ENCODE measurements at places on chromosomes 6 and 20.
A peak's percentile ranks its signal among the peaks of the same experiment; 100 is the strongest.

- DNase-seq, result no peak
Observed at GRCh38 chr6:112335736-112336135, 11.4 kb upstream of the RFPL4B start.

GRCh38 chr6:112806163-112806865 lies 459.2 kb downstream of the RFPL4B start:
- no peak for DNase-seq

DNA sequence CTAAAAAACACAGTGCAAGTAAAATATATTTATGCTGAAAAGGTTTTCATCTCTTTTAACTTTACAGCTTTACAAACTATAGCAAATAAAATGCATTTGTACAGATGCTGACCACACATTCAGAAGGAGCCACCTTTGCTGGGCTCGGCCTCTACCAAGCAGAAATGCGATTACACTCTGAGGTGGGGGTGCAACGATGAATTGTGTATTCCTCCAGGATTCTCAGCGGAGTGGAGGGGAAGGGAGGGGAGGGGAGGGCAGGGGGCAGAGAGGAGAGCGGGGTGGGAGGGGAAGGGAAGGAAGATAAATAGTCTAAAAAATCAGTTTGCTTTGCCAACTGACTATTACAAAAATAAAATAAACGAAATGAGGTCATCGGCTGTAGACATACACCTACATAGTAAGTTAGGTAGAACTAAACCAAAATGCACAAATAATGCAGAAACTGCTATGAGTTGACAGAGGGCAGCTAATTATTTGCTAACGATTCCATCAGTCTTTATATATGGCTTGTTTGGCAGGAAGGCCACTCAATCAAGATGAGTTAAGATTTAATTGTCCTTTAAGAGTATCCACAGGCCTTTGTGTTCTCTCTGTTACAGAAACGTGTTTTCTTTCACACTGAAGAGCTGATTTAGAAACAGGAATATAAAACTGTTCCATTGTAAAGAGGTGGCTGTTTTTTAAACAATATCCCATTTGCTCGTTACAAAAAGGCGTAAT lies 90.1 kb downstream of the TAF4 start:
- DNase-seq, result no peak

GRCh38 chr6:34957231-34957783 lies 68.3 kb downstream of the ANKS1A start:
- no peak for DNase-seq

GRCh38 chr6:67391955-67392354 lies 1243.1 kb upstream of the ADGRB3 start:
- no peak for DNase-seq

DNA sequence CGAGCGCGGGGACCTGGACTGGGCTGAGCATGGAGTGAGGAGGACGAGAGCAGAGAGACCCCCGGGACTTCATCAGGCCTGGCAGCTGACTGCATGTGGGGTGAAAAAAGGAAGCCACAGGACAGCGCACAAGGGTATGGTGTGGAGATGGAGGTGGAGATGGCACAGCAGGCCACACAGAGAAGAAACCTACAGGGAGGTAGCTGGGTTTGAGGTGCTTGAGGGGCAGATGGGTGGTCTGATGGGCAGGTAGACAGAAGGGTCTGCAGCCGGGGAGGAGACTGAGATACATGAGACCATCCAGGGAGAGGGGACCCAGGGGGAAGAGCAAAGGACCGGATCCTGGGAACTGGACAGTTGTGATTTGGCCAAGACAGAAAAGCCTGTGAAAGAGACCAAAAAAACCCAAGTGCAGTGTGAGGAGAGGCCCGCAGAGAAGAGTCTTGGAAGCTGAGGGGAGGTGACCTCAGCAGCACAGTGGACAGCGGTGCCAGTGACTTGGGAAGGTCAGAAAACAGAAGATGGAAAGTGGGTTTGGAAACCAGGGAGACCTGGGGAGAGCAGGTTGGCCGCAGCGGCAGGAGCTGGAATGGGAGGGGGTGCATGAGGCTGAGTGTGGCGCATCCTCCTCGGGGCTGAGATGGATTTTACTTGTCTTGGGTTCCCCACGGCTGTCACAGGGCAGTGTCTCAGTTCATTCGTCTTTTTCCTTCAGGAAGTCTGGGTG lies 5.5 kb downstream of the HLA-DPB1 start:
- DNase-seq, result no peak

DNA sequence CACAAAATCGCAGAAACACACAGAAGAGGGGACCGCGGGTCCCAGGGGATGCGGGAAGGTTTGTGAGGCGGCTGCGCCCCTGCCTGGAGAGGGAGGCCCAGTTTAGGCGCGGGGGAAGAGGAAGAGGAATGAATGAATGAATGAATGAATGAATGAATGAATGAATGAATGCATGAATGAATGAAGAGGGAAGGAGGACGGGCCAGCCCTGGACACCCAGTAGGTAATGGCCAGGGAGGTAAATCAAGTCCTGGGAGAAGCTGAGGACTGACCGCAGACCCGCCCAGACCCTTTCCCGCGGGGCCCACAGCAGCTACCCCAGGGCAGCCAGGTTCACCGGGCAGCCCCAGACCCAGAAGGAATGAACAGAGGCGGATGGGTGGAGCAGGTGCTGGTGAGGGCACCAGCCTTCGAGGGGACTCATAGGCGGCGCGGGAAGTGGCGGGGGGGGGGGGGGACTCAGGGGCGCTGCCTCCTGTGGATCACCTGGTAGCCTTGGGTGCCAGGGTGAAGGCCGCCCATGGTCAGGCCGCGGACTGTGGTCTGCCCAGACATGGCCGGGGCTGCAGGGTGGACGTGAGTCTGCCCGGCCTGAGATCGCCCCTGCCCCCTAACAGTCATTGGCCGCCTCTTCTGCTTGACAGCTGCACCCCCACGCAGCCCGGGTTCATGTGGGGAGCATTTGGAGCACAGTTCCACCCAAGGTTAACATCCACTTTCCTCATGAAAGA lies 192.0 kb upstream of the PDE10A start:
- no peak for DNase-seq

DNA sequence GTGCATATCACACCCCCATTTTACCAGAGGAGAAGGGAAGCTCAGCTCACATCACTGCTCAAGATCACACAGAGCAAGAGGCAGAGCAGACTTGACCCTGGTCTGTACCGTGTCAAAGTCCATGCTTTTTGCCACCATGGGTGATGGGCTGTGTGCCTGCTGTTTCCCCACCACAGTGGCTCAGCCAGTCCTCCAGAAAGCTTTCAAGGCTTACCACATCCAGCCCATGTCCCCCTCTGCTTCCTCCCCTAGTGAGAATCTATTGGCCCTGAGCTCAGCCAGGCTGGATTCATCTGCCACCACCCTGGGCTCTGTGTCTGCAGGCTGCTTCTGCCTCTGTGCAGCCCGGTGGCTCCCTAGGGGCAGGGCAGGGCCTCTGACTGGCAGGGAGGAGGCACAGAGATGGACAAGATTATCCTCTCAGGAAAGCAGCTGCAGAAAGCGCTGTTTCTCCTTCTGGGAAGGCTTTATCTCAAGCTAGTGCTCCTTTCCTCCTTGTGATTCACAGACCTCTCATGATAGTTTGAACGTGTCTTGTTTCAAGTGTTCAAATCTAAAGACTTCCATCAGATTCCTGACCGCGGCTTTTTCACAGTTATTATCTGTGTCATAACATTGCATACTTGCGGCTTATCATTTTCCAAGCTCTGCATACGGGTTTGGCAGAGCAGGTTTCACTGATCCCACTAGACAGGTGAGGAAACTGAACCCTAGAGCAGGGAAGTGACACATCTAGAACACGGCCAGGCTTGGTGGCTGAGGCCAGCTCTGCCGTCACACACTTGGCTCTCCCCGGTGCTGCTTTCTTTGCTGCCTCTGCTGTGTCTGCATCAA lies 37.4 kb downstream of the VEGFA start:
- peak; percentile 78 for DNase-seq

- no peak for DNase-seq
Observed at GRCh38 chr6:170145272-170145592, 145.6 kb downstream of the DLL1 start.

GRCh38 chr20:61771805-61772350 lies 293.8 kb downstream of the TAF4 start:
- no peak for DNase-seq

DNA sequence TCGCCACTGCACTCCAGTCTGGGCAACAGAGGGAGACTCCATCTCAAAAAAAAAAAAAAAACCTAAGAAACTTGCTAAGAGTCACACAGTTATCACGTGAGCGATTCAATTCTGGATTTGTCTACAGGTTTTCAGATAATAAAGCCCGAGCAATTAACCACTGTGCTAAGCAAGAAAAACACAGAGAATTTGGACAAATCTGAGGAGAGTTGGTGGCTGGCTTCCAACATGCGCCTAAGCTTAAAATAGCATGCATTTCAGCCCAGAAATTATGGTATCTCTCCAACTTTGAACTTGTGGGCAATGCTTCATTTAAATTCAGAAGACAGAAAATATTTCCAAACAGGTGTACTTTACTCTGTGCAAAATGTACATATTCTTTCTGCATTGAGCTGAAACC lies 232.9 kb downstream of the TSHZ2 start:
- DNase-seq, result no peak

GRCh38 chr6:96304997-96305396 lies 216.6 kb upstream of the UFL1 start:
- DNase-seq, result no peak

DNA sequence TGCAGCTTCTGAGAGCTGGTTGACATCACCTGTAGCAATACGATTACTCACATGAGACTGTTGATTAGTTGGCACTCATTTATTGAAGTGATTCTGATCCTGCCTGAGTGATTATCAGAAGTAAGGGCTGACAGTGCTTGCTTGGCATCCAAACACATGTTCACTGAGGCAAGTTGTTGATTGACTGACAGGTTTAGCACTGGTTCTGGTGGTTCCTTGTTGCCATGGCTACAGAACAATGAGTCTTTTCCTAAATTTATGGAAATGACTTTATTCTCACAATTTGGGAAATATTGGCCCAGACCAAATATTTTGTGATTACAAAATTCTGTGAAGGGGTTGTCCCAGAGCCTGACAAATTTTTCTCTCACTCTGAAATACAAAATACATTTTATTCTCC lies 146.0 kb upstream of the RAB32 start:
- DNase-seq, result no peak

- DNase-seq, result no peak
Observed at GRCh38 chr6:17032988-17033634, 68.7 kb upstream of the STMND1 start.

DNA sequence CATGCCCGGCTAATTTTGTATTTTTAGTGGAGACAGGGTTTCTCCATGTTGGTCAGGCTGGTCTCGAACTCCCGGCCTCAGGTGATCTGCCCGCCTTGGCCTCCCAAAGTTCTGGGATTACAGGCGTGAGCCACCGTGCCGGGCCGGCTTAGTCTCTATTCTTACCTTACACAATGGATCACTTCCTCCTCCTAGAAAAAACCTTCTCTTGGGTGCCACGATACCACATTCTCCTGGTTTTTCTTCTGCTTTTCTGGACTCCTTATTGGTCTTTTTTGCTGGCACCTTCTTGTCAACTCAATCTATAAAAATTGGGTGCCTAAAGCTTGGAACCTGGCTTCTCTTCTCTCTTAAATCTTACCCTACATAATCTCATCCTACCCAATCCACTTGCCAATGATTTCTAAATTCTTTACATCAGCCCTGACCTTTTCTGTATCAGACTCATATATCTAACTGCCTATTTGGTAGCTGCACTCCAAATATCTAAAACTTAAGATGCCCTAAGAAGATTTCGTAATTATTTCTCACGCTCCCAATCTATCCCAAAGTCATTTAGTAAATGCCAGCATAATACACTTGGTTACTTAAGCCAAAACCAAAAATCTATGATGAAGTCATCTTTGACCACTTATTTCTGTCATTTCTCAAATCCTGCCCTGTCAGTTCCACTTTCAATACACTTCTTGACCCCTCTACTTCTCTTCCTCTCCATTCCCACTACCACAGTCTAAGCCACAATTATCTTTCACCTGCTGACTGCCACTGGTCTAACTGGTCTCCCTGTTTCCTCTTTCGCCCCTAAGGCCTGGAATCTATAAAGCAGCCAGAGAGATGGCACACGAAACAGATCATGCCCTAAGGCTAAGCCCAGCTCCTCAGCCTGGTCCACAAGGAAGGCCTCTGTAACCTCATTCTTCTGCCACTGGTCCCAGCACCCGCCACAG lies 43.2 kb downstream of the ELMO2 start:
- DNase-seq, result no peak

- DNase-seq, result no peak
Observed at GRCh38 chr20:58102744-58103516, 125.5 kb downstream of the ANKRD60 start.

DNA sequence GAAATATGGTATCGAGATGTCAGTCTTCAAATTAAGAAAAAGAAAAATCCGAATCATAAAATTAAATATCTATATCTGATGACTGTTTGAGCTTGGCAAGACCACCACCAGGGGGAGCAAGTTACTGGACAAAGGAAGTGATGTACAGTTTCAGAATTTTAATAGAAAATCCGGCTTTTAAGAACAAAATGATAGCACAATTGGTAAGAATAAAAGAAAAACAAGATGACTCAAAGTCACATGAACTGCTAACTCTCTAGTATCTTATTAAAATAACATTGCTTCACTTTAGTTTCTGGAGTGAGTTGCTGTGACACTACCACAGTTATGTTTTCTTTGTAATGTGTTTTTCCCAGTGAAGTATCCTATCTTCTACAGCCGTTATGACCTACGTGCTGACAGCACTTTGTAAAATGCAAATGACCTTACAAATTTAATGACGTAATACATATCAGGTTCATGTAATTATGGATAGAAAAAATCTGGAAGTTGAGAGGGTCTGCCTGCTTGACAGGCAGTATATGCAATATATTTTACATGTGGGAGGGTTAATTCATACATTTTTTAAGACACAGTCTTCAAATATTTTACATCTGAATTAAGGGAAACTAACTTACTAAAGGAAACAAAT lies 405.3 kb upstream of the HS3ST5 start:
- peak; percentile 63 for DNase-seq

- no peak for DNase-seq
Observed at GRCh38 chr6:158168040-158168289, at the start of gene SERAC1. Gene SERAC1 (minus strand): TSS chr6:158168262. CDS start chr6:158158363, 9,899 bp downstream.

- no peak for DNase-seq
Observed at GRCh38 chr20:62366370-62367135, 559 bp downstream of the LAMA5 start.

Measured in erythroblast (primary cell).